CD4-positive, alpha-beta memory T cell (primary cell): ENCODE measurements at places on chromosomes 2 and 18.
A peak's percentile ranks its signal among the peaks of the same experiment; 100 is the strongest.

- no peak for DNase-seq
- no peak overlapping the region for H3K27ac ChIP-seq
- no peaks in the 10 kb centered on the region for H3K27me3 ChIP-seq
- H3K4me3 ChIP-seq, result no peak overlapping the region
- no peaks in the 10 kb centered on the region for H3K36me3 ChIP-seq
These were observed 224.1 kb upstream of the PXDN start for GRCh38 chr2:1968209-1968987.

- H3K4me3 ChIP-seq, result no peak overlapping the region
- H3K27ac ChIP-seq, result no peak overlapping the region
- H3K36me3 ChIP-seq, result no peaks in the 10 kb centered on the region
- H3K4me1 ChIP-seq, result peaks cover 41% of the 10 kb centered on the region
- no peak for DNase-seq
These were observed 2.6 kb upstream of the NEUROD1 start for GRCh38 chr2:181682795-181683517.

GRCh38 chr2:99561804-99562203, 72.0 kb upstream of the REV1 start:
- no peaks in the 10 kb centered on the region for H3K27me3 ChIP-seq
- H3K4me3 ChIP-seq, result no peak overlapping the region
- no peaks in the 10 kb centered on the region for H3K36me3 ChIP-seq
- H3K27ac ChIP-seq, result no peak overlapping the region
- no peak for DNase-seq
- H3K4me1 ChIP-seq, result no peaks in the 10 kb centered on the region

DNA sequence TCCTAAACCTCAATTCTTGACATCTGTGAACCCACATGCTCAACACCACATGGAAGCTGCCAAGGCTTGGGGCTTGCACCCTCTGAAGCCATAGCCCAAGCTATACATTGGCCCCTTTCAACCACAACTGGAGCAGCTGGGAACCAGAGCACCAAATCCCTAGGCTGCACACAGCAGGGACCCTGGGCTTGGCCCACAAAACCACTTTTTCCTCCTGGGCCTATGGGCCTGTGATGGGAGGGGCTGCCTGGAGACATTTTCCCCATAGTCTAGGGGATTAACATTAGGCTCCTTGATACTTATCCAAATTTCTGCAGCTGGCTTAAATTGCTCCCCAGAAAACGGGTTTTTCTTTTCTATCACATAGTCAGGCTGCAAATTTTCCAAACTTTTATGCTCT, 40.3 kb downstream of the EXOC6B start:
- no peaks in the 10 kb centered on the region for H3K27me3 ChIP-seq
- H3K4me3 ChIP-seq, result no peak overlapping the region
- H3K4me1 ChIP-seq, result no peaks in the 10 kb centered on the region
- no peaks in the 10 kb centered on the region for H3K36me3 ChIP-seq

DNA sequence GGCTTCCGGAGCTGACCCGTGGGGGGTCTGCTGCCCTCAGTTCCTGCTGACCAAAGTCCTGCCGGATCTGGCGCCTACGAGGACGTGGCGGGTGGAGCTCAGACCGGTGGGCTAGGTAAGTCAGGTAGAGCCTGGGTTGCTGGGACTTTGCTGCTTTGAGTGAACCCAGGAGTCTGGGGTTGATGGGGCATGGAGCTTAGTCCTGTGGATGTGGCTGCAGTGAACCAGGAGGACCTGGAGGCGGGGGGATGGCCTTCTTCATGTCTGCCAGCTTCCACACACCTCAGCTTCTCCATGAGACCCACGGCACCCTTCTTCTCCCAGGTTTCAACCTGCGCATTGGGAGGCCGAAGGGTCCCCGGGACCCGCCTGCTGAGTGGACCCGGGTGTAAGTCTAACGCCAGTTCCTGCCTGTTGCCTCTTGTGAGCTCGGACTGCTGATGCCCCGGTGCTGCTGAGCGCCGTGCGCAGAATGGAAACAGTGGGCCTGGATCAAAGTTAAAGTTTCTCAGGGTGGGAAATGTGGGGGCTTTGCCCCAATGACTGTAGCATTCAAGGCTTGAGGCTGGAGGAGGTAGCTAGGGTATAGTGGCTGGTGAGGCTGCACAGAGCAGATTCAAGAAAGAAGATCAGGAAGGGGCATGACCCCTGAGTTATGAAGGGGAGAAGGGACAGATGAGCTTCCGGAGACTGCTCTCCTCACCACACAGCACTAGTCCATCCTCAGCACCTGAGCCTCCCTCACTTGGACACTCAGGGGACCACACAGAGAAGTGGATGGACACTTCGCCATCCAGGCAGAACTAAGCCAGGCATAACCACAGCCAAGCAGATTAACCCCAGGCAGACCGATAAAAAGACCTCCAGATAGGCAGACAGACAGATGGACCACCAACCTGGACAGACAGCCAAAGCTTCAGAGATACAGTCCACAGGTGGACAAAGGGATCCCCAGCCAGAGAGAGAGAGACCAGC, 17.3 kb downstream of the PTPN18 start:
- H3K27me3 ChIP-seq, result no peaks in the 10 kb centered on the region
- H3K4me1 ChIP-seq, result peaks cover 73% of the 10 kb centered on the region
- H3K4me3 ChIP-seq, result peak overlapping the region; percentile 77
- no peak for DNase-seq
- H3K36me3 ChIP-seq, result no peaks in the 10 kb centered on the region
- H3K27ac ChIP-seq, result peak overlapping the region; percentile 57

GRCh38 chr2:25303633-25304236, 38.0 kb downstream of the DNMT3A start:
- H3K4me3 ChIP-seq, result no peak overlapping the region
- no peak overlapping the region for H3K27ac ChIP-seq
- no peak for DNase-seq
- H3K4me1 ChIP-seq, result peaks cover 66% of the 10 kb centered on the region
- peaks cover 17% of the 10 kb centered on the region for H3K36me3 ChIP-seq

GRCh38 chr2:241692448-241692847, 5.8 kb upstream of the DTYMK start:
- peaks cover 24% of the 10 kb centered on the region for H3K4me1 ChIP-seq
- H3K27me3 ChIP-seq, result no peaks in the 10 kb centered on the region
- peaks cover 9% of the 10 kb centered on the region for H3K36me3 ChIP-seq
- no peak for DNase-seq
- no peak overlapping the region for H3K4me3 ChIP-seq

GRCh38 chr18:48602759-48603390, 64.0 kb downstream of the CTIF start:
- H3K4me1 ChIP-seq, result no peaks in the 10 kb centered on the region
- no peaks in the 10 kb centered on the region for H3K27me3 ChIP-seq
- H3K27ac ChIP-seq, result no peak overlapping the region
- H3K36me3 ChIP-seq, result no peaks in the 10 kb centered on the region

GRCh38 chr2:180647621-180648020, 332.8 kb upstream of the UBE2E3 start:
- H3K27ac ChIP-seq, result no peak overlapping the region
- H3K4me1 ChIP-seq, result no peaks in the 10 kb centered on the region
- H3K4me3 ChIP-seq, result no peak overlapping the region
- DNase-seq, result no peak
- H3K27me3 ChIP-seq, result no peaks in the 10 kb centered on the region

DNA sequence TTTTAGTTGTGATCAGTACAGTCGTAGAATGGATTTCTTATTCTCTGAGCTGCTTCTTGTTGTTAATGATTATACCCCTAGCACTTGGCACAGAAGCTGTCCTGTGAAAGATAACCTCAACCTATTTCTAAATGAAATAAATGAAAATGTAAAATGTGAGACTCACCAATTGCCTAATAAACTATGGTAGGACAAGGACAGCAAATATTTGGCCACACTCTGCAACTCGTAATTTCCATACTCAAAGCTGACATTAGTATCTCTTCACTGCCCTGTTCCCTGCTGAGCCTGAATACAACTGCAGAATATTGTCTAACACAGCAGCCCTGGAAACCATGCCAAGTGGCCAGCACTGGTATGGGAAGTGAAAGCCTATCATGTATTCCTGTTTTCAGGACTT, 34.5 kb downstream of the TMEM182 start:
- H3K27ac ChIP-seq, result no peak overlapping the region
- H3K27me3 ChIP-seq, result no peaks in the 10 kb centered on the region
- H3K4me1 ChIP-seq, result no peaks in the 10 kb centered on the region
- H3K36me3 ChIP-seq, result no peaks in the 10 kb centered on the region
- no peak for DNase-seq

- peaks cover 15% of the 10 kb centered on the region for H3K4me1 ChIP-seq
- H3K36me3 ChIP-seq, result no peaks in the 10 kb centered on the region
- no peak overlapping the region for H3K4me3 ChIP-seq
- no peak overlapping the region for H3K27ac ChIP-seq
- H3K27me3 ChIP-seq, result no peaks in the 10 kb centered on the region
These were observed 45.8 kb upstream of the OTOF start for GRCh38 chr2:26523750-26524149.

GRCh38 chr2:119704670-119705120, 25.7 kb downstream of the TMEM177 start:
- no peak overlapping the region for H3K4me3 ChIP-seq
- H3K27ac ChIP-seq, result peak overlapping the region; percentile 36
- H3K27me3 ChIP-seq, result no peaks in the 10 kb centered on the region

GRCh38 chr2:203582468-203582867, 47.4 kb upstream of the RAPH1 start:
- no peak for DNase-seq
- H3K36me3 ChIP-seq, result no peaks in the 10 kb centered on the region
- peaks cover 6% of the 10 kb centered on the region for H3K4me1 ChIP-seq
- no peak overlapping the region for H3K4me3 ChIP-seq
- no peaks in the 10 kb centered on the region for H3K27me3 ChIP-seq

DNA sequence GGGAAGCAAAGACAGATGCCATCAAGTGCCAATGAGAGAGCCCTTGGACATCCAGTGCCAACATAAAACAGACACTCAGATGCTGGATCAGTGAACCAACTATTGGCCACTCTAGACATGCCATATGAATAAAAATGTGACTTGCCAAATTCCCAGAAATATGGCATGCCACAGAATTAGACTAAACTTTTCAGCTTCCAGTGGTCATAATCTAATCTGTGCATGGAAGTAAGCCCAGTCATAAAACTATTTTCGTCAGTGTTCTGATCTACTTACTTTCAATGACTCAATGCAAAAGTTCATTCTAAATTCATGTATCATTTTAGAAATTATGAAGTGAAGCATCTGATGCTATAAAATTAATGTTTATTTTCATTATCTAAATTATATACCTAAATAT, 1506.2 kb upstream of the NXPH2 start:
- no peaks in the 10 kb centered on the region for H3K36me3 ChIP-seq
- no peak overlapping the region for H3K27ac ChIP-seq
- no peaks in the 10 kb centered on the region for H3K4me1 ChIP-seq
- H3K4me3 ChIP-seq, result no peak overlapping the region
- DNase-seq, result no peak

DNA sequence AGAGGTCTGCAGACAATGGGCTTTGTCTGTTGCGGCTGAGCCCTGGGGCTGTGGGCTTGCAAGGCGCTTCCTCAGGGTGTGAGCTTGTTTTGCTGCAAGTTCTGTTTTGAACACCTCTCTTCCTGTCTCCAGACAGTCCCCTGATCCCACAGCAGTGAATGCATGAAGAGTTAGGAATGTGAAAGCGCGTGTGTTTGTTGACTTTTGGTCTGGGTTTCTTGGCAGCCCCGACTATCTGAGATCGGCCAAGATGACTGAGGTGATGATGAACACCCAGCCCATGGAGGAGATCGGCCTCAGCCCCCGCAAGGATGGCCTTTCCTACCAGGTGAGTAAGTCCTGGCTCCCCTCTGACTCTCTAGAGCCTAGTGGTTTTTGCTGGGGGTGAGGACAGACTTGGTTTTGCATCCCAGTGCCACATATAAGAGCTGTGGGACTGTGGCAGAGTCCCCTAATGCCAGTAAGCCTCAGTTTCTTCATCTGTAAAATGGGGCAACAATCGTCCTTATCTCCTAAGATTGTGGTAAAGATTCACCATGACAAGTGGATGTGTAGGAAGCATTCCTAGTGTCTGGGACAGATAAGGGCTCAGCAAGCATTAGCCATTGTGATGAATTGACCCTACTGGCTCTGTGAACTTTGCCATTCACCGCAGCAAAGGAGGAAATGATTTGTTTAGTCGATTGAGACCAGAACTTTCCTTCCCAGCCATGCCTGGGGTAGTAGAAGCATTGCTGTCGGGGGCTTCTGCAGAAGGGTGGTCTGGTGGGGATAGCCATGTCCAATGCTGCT, 3.0 kb downstream of the LBH start:
- DNase-seq, result peak; percentile 36
- peaks cover 15% of the 10 kb centered on the region for H3K36me3 ChIP-seq
- peak overlapping the region; percentile 93 for H3K27ac ChIP-seq
- peaks cover 75% of the 10 kb centered on the region for H3K4me1 ChIP-seq
- H3K27me3 ChIP-seq, result no peaks in the 10 kb centered on the region
